T-helper 1 cell treated with Interleukin-12 subunit alpha and Interleukin-12 subunit beta and Interleukin-4 antibody, amounts not matched to agents 30 ng/mL and 1 ng/mL, for 36 hours (primary cell): ENCODE measurements at places on chromosomes 5 and 9. TPM values are rescaled to one million over a fixed set of nuclear protein-coding genes. Genes with fewer than 3 reads are reported as not detected.

NIPBL gene
- 68.2 and 70.0 TPM in 2 replicates for total RNA-seq

TAF11L10 gene
- not detected in 2 replicates for total RNA-seq

ADAMTS16 gene
- not detected in 2 replicates for total RNA-seq

DAB2 gene
- total RNA-seq = not detected in 2 replicates

HTR4 gene
- not detected in 2 replicates for total RNA-seq

QRFP gene
- total RNA-seq = not detected in 2 replicates
